ENCODE measurements at places on chromosomes 12 and 14. TPM values are rescaled to one million over a fixed set of nuclear protein-coding genes. Genes with fewer than 3 reads are reported as not detected.

Gene RPGRIP1
- total RNA-seq = not detected

Gene TCL1A
- 0.74 TPM for total RNA-seq

Gene P2RX2
- total RNA-seq = not detected

Gene VEZT
- total RNA-seq = 52.9 TPM

Gene TGFB3
- total RNA-seq = 7.4 TPM

Gene LMNTD1
- total RNA-seq = not detected

Gene SDR9C7
- total RNA-seq = not detected

GRCh38 chr12:108194585-108194984 lies 65.5 kb downstream of the WSCD2 start:
- DNase-seq = no peak

DNA sequence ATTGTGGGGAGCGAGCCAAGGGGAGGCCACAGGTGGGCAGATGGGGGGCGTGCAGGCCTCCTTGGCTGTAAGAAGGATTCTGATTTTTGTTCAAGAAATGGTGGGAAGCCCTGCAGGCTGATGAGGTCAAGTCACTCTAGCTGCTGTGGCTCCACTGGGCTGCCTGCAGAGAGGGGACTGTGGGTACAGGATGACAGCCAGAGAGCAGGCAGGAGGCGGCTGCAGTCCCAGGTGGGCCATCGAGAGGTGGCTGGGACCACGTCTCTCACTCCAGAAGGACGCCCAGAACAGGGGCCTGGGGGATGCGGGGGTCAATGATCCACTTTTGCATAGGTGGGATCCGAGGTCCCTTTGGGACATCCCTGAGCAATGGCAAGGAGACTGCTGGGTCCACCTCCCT lies 9.1 kb downstream of the NCOR2 start:
- no peak for DNase-seq

DNA sequence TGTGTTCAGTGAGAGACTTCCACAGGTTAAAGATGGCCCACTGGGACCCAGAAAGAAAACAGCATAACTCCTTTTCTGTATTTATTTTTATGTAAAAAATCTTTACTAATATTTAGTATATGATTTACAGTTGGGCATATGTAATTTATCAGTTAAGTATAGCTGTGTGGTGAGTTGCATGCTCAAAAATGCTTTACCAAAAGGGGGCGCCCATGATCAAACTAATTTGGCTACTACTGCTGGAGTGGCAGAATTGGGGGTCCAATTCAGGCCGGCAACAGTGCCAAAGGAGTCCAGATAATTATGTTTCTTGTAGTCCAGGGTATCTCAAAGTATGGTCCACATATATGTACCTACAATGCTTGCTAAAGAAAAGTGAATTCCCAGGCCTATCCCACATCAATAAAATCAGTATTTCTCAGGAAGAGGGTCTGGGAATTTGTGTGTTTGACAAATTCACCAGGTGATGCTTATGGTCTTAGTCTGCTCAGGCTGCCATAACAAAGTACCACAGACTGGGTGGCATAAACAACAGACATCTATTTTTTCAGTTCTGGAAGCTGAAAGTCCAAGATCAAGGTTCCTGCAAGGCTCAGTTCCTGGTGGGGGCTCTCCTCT lies 152.0 kb downstream of the KTN1 start:
- peak; percentile 29 for DNase-seq

GRCh38 chr12:102950950-102951619 lies 6.4 kb upstream of the ASCL1 start:
- DNase-seq = no peak

- no peak for DNase-seq
These were observed 44.6 kb downstream of the ERO1A start for GRCh38 chr14:52650774-52651173.

GRCh38 chr12:94208622-94208966 lies 60.2 kb downstream of the PLXNC1 start:
- DNase-seq = no peak

- peak; percentile 93 for DNase-seq
These were observed at the start of gene SBNO1 for GRCh38 chr12:123364532-123365024. Gene SBNO1, minus strand, starts transcription at chr12:123364847. Its CDS starts 14,406 bp downstream, at chr12:123350441.

DNA sequence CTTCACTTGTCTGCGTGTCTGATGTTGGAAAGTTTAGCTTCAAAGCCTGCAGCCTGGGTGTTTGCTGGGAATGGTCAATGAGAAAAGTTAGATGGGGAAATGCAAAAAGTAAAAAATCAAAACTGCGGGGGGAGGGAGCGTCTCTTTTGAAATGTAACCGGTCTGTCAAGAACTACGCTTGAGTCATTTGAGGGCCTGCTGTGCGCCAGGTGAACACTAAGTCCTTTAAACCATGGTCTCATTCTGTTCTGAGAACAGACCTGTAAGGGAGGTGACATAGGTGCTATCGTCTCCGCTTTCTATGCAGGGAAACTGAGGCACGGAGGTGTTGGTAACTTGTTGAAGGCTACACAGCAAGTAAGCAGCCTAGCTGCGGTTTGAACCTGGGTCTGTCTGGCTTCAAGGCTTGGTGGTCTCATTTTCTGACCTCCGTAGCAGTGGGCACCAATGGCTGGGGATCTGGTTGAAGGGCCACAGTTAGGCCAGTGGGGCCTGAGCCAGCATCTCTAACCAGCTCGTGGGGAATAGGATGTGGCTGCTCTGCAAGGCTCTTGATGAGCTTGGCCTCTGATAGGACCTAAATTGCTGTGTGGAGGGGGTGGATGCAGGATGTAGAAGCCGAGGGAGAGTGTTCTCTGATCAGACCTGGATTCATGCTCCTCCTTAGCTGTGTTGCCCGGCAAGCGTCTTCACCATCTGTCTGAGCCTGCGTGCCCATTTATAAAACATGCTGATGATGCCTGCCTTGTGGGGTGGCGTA lies 41.5 kb downstream of the KCTD10 start:
- no peak for DNase-seq

- no peak for DNase-seq
These were observed 22.4 kb downstream of the GNS start for GRCh38 chr12:64736771-64737170.

GRCh38 chr14:93788543-93789227 lies 400 bp upstream of the PRIMA1 start:
- no peak for DNase-seq

DNA sequence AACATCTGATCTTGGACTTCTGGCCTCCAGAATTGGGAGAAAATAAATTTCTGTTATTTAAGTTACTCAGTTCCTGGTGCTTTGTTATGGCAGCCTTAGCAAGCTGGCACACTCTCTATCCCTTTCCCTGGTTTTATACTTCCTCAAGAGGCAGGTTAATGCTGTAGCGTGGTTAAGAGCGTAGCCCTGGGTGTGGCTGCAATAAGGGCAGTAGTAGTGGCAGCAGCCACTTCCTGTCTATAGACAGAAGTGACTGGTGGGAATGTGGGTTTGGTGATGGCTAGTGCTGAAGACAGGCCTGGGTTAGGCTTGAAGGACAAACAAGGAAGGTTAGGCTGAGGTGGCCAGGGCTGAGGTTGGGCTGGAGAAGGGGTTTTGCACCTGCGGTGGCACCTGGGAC lies 3.6 kb upstream of the LGALS3 start:
- DNase-seq = peak; percentile 81

- DNase-seq = no peak
These were observed 33.0 kb downstream of the IQSEC3 start for GRCh38 chr12:99605-100004.

DNA sequence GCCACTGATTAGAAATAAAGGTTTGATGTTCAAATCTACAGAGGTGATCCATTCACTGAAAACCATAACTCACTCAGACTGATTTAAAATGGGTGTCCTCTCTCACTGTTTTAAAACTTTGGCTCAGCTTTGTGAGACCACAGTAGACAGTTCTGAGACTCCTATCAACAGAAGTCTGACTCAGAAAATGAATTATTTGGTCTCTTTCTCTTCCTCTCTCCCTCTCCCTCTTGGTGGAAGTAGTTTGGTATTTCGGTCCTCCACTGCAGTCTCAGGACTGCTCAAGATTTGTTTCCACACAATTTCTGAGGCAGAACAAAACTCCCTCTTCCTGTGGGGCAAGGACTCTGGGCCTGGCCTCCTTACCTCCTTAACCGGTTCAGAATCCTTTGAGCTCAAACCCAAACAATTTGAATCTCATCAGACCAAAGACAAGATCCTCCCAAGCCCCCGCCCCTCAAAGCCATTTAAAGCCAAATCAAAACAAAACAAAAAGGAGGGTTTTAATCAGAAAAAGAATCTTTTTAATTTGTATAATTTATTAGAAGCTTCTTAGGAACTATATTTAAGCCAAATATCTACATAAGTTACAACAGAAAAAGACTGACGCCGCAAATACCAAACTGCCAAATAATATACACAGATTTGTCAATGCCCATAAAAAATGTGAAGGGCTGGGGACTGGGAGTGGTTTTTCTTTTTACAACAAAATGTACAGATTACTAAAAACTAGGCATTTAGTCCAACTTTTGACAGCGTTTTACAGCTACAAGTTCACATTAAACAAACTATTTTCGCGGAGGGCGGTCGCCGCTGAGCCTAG lies 3.9 kb downstream of the NKX2-1 start:
- no peak for DNase-seq

GRCh38 chr14:71103662-71104484 lies 196.6 kb downstream of the PCNX1 start:
- DNase-seq = peak; percentile 75

GRCh38 chr14:22073801-22074200 lies 400.2 kb upstream of the OR4E1 start:
- DNase-seq = no peak

DNA sequence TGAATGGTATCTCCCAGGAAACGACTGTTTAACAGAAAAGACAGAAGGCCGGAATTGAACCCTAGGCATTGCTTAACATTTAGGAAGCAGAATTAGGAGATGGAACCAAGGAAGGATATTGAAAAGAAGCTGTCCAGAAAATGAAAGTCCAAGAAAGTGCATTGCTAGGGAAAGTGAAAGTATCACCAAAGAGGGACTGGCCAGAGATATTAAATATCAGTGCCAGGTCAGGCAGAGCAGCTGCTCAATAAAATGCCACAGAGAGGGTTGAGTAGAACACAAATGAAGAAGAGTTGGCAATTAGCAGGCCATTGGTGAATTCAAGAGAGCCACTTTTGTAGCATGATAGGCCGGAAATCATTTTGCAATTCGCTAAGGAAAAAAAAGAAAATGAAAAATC lies 101.6 kb downstream of the CFAP54 start:
- DNase-seq = no peak

Measured in CD4-positive, CD25-positive, alpha-beta regulatory T cell (primary cell).